ENCODE measurements at places on chromosomes 1 and 21.

DNA sequence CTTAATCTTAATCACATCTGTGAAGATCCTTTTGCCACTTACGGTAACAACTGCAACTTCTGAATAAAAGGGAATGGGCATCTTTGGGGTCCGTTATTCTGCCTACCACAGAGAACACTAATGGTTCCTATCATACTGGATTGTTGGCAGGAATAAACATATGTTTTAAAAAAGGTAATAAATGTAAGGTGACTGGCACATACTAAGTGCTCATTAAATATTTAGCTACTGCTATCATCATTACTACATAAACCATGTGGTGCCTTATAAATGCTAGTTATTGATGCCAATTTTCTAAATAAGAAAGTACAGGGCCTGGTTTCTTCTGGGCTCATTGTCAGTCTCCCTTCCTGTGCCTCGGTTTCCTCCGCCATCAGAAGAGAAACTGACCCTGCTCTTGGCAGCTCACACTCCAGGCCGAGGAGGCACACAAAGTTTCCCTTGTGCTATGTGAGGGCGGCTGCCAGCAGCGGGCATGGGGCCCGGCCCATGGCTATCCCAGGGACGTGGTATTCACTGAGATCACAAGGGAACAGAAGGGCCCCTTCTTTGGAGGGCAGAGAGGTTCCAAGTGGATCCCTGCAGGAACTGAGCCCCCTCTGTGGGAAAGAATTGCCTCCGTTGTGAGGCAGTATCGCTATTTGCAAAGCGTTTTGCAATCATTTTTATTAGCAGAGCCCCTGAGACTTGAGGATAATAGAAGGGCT, 26.2 kb downstream of the NAV1 start:
- no peak for DNase-seq

- DNase-seq, result no peak
Observed at GRCh38 chr1:12258272-12258671, 28.4 kb downstream of the VPS13D start.

DNA sequence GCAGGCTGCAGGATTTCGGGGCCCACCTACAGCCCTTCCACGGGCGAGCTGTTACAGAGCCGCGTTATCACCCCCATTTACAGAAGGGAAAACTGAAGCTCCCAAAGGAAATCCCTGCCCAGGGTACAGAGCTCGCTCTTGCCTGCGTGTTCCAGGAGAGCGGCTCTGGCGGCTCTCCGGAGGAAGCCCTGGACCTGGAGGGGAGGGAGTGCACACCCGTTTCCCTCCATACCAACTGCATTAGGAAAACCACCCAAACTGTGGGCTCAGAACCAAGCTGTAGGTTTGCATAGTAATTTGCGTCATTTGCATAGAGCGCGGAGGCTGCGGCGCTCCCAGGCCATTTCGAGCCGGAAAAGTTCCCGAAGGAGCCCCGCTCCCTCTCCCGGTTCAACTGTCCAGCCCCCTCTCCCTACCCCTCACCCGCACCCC, 24.7 kb upstream of the ADGRB2 start:
- DNase-seq, result no peak

- peak; percentile 61 for DNase-seq
Observed at GRCh38 chr1:211259638-211260126, 516 bp downstream of the RCOR3 start.

DNA sequence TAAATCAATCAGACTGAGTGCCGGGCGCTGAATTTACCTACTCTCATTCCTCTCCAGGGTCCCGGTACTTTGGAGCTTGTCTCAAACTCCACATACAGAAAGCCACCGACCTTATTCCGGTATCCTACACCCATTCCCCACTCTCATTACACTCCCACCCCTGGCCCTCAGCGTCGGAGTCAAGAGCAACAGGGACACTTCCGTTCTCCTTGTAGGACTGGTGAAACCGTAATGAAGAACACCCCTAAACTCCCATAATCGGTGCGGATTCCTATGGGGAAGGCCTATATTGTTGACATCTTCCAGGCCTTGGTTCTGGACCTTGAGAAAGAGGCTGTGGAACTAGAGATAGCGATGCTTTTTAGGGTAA, 798 bp downstream of the ZBED6 start:
- peak; percentile 36 for DNase-seq

All from transverse colon (tissue), 4 donors.